ENCODE measurements at places on chromosomes 5 and 9.

GRCh38 chr9:114524247-114524681 lies 19.0 kb upstream of the WHRN start:
- no peak for DNase-seq

GRCh38 chr5:128629157-128629556 lies 91.1 kb upstream of the FBN2 start:
- no peak for DNase-seq

- DNase-seq = no peak
Measured at GRCh38 chr9:18441261-18441660, 32.7 kb upstream of the ADAMTSL1 start.

DNA sequence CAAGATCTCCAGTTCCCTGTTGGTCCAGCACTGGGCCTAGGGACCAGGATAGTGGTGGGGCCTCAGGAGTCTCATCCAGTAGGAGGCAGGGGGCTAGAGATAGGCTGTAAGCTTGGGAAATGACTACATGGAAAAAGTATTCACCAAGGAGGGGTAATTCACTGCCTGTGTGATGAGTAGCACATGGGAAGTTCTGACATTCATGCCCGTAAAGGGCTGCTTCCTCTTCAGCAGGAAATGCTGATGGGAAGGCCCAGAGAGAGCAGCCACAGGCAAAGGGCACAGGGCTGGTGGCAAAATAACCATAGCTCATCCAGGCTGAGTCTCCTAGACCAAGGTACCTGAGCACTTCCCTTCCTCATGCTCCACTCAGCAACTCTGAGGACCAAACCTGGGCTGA lies 23.1 kb upstream of the FRRS1L start:
- no peak for DNase-seq

- no peak for DNase-seq
Measured at GRCh38 chr9:127258606-127259471, 5.7 kb upstream of the GARNL3 start.

DNA sequence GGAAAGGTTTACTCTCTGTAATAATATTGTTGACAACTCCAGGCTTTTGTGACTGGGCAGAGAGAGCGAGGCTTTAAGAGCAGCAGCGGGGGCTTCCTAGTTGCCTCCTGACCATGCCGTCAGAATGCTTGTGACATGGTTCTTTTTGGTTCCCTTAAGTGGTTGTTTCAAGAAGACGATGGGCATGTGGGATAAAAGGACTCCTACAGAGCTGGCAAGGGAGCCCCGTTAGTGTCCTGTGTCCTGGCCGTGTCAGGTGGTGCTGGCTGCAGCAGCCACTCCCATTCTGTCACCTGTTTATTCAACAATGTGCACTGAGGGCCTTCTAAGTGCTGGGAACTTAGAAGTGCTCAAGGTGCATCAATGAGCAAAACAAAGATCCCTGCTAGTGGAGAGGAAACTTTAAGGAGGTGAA lies 19.7 kb downstream of the LCP2 start:
- no peak for DNase-seq

DNA sequence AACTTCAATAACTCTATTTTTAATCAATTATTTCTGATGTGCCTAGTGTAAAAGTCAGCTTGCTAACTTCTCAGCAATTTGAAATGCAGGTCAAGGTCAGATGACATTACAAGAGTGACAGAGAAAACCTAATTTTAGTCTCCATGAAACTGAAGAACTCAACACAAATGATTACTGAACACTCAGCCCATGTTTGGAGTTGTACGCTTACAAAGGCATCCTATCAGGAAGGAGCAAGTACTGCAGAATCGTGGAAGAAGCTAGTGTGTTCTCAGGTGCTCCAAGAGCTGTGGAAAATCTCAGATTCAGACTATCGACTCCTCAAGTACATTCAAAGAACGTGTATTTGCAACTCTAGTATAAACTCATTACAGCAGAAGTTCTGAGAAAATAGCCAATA lies 526.7 kb downstream of the PDE4D start:
- no peak for DNase-seq

DNA sequence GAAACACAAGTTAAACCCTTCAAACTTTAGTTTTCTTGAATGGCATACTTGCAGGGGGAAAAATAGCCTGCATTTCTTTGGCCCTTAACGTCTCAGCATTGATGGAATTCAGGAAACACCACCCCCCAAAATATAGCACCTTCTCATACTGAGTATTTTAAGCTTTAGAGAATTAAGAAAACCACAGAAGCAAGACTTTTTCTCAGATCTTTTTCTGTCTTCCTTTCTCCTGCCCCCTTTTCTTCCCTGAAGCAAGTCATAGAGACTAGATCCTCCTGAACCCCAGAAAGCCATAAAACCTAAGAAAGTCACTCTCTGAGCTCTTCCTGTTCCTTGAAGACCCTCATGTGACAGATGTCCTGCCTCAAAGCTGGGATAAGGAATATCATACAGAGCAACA lies 1069.9 kb downstream of the EFNA5 start:
- no peak for DNase-seq

GRCh38 chr5:65986050-65986451 lies 59.7 kb downstream of the ERBIN start:
- DNase-seq = no peak

DNA sequence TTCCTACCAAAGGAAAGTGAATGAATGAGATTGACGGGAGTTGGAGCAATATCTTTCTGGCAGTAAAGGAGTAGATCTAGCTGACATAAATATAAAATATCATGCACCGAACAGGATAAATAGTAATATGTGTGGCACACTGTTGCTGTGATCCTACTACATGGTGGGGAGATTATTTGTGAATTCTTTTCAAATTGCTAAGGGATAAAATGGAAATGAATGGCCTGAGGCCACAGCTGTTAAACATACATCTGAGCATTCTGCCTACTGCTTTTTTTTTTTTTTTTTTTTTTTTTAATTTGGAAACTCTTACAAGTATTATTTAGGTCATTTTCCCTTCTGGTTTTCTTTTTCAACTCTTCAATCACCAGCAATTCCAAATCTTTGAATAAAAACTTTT lies 66.8 kb downstream of the MEF2C start:
- DNase-seq = no peak

DNA sequence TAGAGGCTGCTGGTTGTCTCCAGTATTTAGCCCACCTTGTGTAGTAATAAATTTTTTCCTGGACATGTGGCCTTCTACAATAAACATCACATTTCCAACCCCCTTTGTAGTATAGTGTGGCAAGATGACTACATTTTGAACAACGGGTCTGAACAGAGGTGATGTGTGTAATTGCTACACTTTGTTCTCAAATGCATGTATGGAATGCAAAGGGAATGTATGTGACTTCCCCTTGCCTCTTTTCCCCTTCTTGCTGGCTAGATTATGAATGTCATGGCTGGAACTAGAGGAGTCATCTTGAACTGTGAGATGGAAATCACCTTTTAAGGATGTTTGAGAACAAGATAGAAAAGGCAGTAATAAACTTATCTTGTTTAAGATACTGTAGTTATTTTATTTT lies 54.5 kb downstream of the PRR16 start:
- DNase-seq = no peak

GRCh38 chr5:111228520-111229220 lies 4.5 kb downstream of the CAMK4 start:
- no peak for DNase-seq

DNA sequence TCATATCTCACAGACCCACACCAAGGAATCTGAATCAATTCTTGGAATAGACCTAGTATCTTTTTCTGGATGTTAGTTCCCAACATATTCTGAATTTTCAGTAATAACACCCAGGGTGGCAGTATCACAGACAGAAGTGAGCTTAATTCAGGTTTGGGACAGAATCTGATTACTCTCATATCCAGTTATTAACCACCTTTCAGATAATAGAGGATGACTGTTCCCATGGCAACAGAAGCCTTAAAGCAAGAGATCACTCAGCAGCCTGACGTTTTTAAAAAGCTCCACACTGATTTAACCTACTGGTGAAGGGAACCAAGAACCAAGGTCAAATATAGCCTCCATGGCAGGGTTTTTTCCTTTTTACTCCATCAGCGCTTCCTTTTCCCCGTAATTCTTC lies 68.4 kb downstream of the ACTBL2 start:
- DNase-seq = no peak

DNA sequence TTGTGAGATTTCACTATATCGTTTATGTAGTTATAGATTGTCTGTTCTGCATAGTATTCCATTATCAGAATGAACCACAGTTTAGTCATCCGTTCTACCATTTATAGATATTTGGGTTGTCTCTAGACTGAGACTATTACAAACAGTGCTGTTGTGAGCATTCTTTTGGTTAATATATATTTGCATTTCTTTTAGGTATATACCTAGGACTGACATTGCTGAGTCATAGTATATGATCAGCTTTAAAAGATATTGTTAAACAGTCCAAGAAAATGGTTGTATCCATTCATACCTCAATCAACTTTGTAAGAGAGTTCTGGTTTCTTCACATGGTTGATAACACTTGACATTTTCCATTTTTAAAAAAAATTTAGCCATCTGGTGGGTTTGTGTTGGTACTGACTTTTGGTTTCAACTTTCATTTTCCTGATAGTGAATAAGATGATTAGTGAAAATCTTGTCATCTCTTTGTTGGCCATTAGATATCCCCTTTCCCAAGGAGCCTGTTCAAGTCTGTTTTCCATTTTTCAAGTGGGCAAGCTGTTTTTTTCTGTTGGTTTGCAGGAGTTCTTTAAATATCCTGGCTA lies 22.9 kb upstream of the ADAM19 start:
- DNase-seq = no peak

DNA sequence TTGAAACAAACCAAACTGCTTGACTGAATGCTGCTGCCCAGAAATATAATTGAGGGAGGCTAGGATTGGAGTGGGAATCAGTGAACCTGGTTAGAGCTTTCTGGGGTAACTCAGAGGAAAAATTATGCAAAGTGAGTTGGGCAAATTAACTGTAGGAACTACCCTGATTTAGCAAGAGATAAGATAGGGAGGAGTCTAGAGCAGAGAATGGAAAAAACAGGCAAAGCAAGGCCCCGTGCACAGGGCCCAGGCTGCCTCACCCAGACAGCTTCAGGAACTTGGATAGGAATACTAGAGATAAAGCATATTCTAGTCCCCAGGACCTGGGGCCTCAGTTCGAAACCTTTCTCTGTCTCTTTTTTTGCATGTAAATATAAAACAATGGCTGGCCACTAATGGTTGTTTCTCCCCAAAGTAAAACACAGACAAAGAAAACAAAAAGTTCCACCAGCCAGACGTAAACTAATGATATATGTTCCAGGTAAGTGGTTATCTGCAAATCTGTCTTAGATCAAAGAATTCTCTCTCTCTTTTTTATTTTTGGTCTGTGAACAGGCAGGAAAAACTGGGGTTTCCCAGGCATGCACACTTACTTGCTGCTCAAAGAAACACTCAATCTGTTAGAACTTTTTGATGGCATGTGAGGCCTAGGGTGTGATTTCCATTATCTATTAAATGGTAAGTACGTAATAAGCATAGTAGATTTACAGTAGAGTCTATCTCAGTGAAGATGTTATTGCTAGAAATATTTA lies 168.1 kb upstream of the MAP3K1 start:
- no peak for DNase-seq

DNA sequence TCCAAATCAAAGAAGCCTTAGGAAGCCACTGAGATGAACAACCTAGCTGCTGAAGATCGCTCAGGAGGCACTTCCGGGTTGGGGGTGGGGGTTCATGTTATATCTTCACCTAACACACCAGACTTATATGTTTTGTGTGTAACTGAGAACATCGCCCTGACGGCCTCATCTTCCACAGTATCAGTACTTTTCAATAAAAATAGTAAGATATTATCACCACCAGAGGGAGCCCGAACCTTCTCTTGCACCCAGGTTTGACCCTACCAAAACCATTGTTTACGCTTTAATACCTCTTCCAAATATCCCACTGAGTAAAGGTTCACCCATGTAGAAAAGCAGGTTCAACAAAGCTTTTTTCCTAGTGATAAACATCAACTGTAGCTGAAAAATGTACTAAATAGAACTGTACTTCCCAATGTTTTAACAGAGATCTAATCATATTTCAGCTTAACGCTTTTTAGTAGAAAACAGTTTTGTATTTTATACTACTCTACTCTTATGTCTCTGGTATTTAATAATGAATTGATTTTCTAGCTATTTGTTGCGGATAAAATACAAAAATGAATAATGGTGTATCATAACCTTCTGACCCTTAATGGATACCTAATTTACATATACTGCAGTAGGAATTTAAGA lies 244.0 kb downstream of the EPB41L4A start:
- DNase-seq = no peak

DNA sequence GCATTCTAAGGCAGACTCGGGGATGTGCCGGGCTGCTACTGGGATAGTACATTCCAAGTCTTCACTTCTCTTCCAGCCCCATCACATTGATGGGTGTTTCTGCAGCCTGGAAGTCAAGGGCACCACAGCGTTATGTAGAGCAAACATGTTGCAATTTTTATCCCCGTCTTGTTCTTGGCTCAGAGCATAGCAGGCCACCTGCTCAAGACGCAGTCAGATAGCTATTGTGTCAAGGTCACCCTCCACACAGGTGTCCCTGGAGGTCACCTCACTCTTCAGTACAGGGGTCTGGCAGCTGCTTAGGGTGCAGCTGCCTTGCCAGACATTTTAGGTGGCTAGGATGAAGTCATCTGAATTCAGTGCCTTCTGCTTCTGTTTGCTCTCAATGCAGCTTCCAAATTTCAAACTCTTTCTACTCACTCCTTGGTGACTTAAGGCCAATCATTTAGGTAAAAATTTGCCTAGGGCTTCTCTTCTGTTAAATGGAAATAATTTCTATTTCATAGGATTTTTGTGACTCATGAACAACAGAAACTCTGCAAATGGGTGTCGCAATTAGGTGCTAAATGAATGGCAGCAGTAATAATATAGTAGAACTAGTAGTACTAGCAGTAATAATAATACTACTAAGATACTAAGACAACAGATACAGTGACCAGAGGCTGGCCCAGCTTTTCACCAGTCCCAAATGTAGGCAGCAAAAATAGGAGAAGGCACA lies 24.3 kb downstream of the KCNV2 start:
- no peak for DNase-seq

DNA sequence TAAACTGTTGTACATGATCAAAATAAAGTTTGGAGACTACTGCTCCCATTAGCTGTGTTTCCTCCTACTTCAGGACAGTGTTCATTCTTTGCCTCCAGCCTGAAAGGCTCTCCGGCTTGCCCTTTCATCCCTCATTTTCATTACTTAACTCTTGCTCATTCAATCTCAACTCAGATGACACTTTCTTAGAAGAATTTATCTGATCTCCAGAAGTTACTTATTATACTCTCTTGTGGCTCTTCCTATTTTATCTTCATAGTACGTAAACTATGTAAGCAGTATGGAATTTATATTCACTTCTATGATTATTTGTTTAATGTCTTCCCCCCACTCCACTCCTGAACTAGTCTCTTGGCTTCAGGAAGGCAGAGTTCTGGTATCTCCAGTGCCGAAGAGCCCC lies 1737.9 kb upstream of the C9orf72 start:
- no peak for DNase-seq
